ENCODE measurements at places on chromosomes 13 and 19. TPM values are rescaled to one million over a fixed set of nuclear protein-coding genes. Genes with fewer than 3 reads are reported as not detected.
A peak's percentile ranks its signal among the peaks of the same experiment; 100 is the strongest.

DNA sequence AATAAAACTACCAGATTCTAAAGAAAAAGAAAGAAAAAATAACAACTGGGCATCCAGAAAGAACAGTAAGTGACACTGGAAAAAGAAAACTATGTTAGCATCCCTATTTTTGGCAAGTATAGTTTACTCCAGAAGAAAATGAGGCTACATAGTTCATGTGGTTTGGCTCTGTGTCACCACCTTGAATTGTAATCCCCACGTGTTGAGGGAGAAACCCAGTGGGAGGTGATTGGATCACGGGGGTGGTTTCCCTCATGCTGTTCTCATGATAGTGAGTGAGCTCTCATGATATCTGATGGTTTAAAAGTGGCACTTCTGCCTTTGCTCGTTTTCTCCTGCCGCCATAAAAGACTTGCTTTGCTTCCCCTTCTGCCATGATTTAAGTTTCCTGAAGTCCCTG, 76.9 kb downstream of the ITGBL1 start:
- DNase-seq, result no peak

- DNase-seq, result no peak
Observed at GRCh38 chr13:84662491-84662890, 780.2 kb upstream of the SLITRK1 start.

DNA sequence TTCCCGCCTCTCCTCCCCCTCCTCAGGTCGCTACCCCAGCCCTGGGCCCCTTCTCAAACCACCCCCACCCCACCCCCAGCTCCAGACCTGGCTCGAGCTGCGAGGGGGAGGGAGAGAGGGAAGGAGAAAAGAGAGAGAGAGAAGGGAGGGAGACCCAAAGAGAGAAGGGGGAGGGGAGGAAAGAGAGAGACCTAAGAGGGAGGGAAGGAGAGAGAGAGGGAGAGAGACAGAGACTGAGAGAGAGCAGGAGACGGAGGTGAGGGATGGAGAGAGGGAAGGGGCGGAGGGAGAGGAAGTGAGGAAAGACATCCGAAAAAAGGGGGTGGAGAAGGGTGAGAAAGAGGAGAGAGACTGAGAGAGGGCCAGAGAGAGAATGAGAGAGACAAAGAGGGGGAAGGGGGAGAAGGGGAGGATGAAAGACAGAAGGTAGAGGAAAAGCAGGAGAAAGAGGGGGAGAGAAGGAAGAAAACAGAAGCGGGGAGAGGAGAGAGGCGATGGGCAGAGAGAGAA, 2.0 kb upstream of the SPACA6 start:
- DNase-seq, result no peak

DNA sequence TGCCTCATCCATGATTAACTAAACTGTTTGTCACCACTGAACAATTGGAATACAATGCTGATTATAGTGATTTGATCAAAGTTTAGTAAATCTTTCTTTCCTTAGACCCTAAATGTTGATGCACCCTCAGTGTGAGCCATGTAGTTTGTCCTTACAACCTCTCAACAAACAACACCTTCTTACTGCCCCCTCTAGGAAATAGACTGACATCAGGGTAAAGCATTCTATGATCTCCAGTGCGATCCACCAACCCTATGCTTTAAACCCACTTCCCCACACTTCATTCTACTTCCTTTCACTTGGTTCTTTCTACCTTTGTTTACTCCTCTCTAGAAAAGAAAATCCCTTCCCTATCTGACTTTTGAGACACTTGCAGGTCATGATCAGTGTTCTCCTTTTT, 1842.5 kb upstream of the PRR20A start:
- DNase-seq, result no peak

GRCh38 chr13:99628442-99628841, 127.2 kb downstream of the TM9SF2 start:
- no peak for DNase-seq

LHB gene
- total RNA-seq, result not detected

DNA sequence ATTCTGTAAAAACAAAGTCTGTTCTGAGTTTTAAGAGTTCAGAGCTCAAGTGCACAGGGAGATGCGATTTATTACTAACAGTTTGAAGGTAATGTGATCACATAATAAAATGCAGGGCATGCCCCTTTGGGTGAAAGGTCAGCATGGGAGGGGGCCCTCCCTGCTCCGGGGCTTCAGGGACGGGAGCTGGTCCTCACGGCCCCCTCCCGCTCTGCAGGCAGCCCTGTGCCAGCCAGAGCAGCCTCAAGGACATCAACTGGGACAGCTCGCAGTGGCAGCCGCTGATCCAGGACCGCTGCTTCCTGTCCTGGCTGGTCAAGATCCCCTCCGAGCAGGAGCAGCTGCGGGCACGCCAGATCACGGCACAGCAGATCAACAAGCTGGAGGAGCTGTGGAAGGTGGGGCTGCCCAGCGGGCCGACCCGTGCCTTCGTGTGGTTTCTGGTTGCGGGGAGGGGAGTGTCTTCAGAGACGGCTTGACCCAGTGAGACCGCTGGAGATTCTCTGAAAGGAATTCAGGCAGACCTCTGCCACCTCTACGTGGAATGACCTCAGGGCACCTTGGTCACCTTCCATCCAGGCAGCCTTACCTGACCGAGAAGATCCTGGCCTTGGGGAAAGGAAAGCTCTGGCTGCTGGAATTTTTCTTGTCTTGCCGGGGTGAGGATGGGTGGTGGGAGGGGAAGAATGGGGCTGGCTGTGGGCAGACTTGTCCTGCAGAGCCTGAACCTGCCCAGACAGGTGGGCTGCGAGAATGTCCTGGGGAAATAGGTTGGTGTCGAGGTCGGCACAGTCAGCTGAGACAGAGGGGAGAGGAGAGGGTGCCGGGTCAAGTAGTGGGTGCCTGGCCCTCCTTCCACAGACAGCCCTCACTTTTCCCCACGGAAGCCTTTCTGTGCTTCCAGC, 19.0 kb downstream of the UPF1 start:
- DNase-seq, result no peak

GRCh38 chr19:16074488-16075365, 1.6 kb upstream of the TPM4 start:
- no peak for DNase-seq

- DNase-seq, result no peak
Observed at GRCh38 chr13:42876887-42877545, 95.6 kb downstream of the FAM216B start.

DNA sequence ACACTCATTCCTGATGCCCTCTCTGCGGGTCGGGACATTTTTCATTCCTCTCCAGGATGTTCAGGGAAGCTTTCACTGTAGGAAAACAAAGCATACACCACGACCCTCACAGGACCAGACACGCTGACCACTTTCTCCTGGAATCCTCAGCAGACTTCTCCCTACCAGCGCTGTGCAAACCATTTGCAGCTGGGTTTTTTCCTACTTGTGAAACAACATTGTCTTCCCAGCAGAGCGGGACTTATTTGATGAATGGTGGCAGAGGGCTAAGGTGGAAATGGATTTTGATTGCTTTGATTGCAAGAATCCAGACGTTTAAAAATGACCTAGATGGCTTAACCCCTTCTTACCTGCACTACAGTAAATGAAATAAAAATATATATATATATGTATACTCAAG, 265.9 kb downstream of the TBC1D4 start:
- no peak for DNase-seq

DNA sequence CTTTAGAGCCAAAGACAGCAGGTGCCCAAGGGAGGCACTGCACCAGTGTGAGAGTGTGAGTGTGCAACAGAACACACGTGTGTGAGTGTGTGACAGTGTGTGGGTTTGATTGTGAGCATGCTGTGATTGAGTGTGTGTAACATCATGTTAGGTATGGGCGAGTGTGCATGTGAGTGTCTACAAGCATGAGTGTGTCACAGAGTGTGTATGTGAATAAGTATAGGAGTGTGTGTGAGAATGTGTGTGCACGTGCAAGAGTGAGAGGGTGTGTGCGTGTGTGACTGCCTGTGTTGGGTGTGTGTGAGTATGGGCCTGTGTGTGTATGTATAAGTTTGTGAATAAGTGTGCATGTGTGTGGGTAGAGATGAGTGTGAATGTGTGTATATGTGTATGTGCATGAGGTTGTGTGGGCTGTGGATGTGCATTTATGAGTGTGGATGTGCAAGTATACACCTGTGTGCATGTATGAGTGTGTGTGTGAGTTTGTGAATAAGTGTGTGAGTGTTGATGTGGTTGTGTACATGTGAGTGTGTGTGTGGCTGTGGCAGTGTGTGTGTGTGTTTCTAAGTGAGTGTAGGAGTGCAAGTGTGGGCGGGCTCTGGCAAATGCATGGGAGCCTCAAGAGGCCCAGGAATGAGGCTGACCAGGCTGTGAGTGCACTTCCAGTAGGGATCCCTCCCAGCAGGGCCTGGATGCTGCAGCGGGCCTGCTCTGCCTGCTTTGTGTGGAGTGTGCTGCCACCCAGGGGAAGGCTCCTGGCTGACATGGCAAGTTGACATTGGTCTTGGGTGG, 198.4 kb downstream of the COL4A1 start:
- no peak for DNase-seq

DNA sequence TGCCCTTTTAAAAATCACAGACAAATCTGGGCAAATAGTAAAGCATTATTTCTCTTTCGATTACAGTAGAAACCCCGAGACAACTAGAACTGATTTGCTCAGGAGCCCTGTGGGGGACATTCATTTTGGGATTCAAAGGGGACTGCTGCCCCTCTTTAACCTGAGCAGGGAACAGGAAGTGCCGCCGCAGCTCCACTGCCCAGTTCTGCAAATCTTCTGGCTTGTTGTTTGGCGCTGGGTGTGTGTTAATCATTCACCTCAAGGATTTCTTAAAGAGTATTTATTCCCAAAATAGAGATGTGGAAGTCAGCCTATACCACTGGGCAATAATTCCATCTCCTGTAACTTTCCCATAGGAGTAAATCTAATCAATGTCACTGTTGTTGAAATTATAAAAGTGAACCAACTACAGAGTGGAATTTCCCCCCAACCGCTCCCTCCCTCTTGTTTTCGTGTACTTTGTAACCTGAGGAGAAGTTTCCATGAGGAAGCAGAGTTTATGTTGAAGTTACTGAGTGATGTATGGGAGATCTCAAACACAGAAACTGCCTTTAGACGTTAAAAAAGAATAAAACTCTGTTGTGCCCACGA, 515.8 kb downstream of the KLF12 start:
- DNase-seq, result no peak

GRCh38 chr13:47175172-47175866, 278.5 kb upstream of the HTR2A start:
- DNase-seq, result no peak

DIAPH3 gene
- total RNA-seq, result 15.4 TPM

DNA sequence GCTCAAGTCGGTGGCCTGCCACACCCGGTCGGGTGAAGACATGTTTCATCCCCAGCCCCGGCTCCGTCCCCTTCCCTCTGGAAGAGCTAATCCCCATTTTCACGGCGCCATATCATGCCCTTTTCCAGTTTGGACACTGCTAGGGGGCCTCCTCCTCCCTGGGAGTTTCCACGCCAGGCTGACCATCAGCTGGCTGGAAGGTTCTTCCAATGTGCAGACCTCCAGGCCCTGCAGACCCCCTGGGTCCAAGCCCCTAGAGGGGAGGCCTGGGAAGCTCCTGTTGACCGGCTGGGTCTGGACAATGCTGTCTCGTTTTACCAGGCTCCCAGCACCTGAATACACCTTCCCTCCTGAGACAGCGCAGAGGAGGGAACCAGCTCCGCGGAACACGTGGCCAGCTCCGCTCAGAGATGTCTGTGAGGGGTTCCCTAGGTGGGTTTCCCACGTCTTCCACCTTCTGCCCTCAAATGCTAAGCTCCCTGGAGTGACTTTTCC, 44.7 kb upstream of the RANBP3 start:
- peak; percentile 4 for DNase-seq

LIG4 gene
- total RNA-seq, result 9.3 TPM

DNA sequence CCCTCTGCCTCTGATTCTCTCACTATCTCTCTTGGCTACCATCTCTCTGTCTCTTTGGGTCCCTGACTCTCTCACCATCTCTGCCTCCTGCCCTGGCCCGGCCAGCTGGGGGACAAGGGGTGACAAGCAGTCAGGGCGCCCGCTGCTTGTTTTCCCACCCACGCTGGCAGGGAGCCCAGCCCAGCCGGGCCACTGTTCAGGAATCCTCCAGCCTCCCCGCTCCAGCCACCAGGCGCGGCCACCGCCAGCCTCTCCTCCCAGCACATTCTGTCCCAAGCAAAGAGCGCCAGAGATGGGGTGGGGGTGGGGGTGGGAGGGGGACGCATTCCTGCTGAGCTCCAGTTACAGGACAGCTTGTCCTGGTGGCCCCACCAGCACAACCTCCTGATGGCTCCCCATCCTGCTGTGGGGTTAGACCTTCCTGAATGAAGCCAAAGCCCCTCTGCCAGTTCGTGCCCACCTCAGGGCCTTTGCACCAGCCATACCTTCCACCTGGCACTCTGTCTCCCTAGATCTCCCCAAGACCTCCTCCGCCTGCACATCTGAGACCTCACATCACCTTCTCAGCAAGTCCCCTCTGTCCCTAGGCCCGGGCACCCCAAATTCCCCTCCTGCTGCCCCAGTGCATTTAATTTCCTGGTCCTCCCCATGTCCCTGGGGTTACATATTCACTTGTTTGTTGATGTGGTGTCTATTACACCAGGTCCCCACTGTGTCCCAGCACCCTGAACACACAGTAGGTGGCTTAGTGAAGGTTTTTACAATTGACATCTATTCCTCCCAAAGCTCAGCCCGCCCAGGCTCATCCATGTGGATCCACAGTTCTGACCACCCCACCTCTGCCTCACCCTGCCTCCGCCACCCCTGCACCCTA, 12.5 kb downstream of the ARRDC2 start:
- DNase-seq, result no peak

PLEKHA4 gene
- 2.5 TPM for total RNA-seq

- DNase-seq, result no peak
Observed at GRCh38 chr13:95642028-95642621, 2.4 kb downstream of the DZIP1 start.

GRCh38 chr19:45175515-45176345, 2.3 kb downstream of the TRAPPC6A start:
- no peak for DNase-seq

DNA sequence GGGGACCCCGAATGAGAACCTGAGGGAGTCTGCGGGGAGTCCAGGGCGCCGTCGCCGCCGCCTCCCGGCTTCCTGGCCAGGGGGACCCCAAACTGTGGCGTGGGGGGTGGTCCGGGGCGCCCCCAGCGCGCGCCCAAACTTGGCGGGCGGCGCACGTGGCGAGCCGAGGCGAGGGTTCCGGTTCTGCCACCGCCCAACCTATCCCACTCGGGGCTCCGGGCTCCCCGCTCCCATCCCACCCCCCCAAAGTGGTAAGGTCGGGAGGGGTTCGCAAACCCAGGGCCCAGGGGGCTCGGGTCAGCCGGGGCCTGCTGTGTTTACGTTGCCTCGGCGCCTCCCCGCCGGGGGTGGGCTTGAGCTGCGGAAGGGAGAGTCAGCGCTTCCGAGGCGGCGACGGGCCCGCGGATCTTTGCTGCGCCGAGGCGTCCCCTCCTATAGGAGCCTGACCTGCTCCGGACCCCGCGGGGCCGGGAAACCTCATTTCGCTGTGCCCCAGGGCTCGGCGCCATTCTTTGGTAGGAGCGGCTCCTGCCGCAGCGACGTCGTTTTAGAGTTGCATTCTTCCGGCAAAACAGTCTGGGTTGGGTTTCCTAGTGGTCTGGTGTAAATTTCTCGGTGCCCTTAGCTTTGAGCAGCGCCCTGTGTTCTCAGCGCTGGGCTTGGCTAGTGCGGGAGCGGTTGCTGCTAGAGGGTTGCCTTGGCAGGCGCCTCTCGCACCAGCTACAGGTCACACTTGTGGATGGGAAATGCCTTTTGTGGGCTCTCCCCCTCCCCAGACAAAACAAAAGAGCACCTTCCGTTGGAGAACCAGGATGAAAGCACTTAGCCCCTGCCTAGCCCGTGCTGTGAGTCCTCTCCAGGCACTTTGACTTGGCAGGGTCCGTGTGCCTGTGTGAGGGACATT, 1.2 kb downstream of the DAZAP1 start:
- peak; percentile 39 for DNase-seq

All from CD8-positive, alpha-beta memory T cell (primary cell).